ENCODE measurements at places on chromosomes 6 and 20. TPM values are rescaled to one million over a fixed set of nuclear protein-coding genes. Genes with fewer than 3 reads are reported as not detected.

Gene ENPP4
- total RNA-seq, result 3.1 TPM

Gene RIN2
- 51.3 TPM for total RNA-seq

Gene SLC22A2
- total RNA-seq, result not detected

Gene NKX2-2
- total RNA-seq, result not detected

Gene TDRD6
- total RNA-seq, result 0.92 TPM

Gene CCN5
- total RNA-seq, result 48.2 TPM

Gene C20orf202
- total RNA-seq, result 0.18 TPM

DNA sequence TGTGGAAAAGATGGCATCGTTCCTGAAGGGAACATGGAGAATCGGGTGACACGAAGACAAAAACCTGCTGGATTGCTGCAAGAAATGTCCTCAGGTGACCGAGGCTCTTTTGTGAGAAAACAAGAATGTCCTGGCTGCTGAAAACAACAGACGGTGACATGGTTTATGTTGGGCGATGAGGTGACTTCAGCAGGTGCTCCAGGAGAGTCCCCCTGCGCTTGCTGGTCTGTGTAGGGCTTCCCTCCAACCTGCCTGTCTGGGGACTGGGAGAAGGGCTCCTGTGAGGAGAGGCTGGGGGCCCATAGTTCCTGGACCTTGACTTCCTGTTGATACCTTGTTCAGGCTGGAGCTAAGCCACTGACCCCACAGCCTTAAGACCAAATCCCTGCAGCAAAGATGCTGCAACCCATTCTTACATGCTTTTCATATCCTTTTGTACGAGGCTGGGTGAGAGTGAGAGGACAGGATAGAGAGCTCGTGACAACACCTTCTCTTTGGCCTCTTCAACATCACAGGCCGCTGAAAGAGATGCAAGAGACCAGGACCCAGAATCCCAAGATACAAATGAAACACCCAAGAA, 134.8 kb downstream of the CD83 start:
- no peaks in the 10 kb centered on the region for H3K27me3 ChIP-seq
- no peak overlapping the region for H3K27ac ChIP-seq
- no peak for DNase-seq
- no peaks in the 10 kb centered on the region for H3K4me1 ChIP-seq
- H3K36me3 ChIP-seq, result no peaks in the 10 kb centered on the region

DNA sequence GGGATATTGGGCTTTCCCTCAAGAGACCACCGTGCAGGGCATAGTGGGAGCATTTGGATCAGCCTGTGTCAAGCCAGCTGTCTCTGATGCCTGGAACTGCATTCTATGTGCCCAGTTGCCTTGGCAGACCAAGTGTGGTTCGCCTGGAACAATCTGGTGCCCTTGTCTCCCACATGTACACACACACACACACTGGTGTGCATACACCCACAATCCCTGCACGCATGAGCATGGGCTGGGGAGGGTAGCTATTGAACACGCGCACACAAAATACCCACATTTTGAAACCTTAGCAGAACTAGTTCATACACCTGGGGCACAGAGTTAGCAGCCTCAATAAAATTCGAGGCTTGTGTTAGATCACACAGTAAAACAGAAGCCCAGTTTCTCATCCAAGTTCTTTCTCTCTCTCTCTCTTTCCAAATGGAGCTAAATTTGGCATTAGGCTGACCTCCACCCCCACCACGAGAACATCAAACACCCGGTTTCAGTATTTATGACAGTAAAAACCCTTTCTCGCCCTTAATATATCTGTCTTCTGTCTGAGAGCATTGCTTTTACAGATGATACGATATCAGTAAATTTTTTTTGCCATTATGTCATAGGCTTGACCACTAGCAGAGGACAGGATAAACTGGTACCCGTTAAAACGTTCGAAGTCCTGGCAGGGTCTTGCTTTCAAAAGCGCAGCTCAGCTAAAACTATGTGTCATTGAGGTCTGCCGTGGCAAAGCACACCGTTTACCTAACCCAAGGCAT, 18.2 kb upstream of the NFATC2 start:
- no peaks in the 10 kb centered on the region for H3K36me3 ChIP-seq
- H3K4me1 ChIP-seq, result peaks cover 11% of the 10 kb centered on the region
- H3K27ac ChIP-seq, result peak overlapping the region; percentile 10
- no peak for DNase-seq

- DNase-seq, result no peak
- H3K4me3 ChIP-seq, result no peak overlapping the region
Measured at GRCh38 chr6:148520109-148520841, 177.6 kb downstream of the SASH1 start.

- no peaks in the 10 kb centered on the region for H3K27me3 ChIP-seq
- H3K4me1 ChIP-seq, result peaks cover 2% of the 10 kb centered on the region
- no peak overlapping the region for H3K27ac ChIP-seq
- H3K36me3 ChIP-seq, result no peaks in the 10 kb centered on the region
Measured at GRCh38 chr6:125534430-125535263, 214.8 kb upstream of the HEY2 start.

DNA sequence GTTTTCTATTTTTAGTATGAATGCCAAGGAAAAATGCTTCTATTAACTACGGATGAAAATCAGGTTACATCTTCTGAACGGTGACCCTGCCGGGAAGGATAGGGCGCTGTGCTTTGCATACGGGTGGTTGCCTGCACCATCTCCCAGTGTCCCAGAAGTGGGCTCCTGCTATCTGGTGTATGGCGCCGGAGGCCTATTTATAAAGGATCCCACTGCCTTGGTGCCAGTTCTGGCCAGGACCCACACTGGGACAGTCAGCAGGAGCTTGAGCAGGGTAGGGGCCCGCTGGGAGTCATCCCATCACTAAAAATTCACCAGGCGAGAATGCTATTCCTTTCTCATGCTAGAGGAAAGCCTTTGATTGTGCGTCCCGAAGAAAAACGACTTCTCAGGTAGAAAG, 22.9 kb downstream of the TMEM242 start:
- no peaks in the 10 kb centered on the region for H3K4me1 ChIP-seq
- DNase-seq, result no peak
- H3K36me3 ChIP-seq, result no peaks in the 10 kb centered on the region

GRCh38 chr6:166872531-166873009, 83.8 kb downstream of the RNASET2 start:
- H3K4me1 ChIP-seq, result peaks cover 2% of the 10 kb centered on the region
- H3K4me3 ChIP-seq, result no peak overlapping the region
- DNase-seq, result no peak

DNA sequence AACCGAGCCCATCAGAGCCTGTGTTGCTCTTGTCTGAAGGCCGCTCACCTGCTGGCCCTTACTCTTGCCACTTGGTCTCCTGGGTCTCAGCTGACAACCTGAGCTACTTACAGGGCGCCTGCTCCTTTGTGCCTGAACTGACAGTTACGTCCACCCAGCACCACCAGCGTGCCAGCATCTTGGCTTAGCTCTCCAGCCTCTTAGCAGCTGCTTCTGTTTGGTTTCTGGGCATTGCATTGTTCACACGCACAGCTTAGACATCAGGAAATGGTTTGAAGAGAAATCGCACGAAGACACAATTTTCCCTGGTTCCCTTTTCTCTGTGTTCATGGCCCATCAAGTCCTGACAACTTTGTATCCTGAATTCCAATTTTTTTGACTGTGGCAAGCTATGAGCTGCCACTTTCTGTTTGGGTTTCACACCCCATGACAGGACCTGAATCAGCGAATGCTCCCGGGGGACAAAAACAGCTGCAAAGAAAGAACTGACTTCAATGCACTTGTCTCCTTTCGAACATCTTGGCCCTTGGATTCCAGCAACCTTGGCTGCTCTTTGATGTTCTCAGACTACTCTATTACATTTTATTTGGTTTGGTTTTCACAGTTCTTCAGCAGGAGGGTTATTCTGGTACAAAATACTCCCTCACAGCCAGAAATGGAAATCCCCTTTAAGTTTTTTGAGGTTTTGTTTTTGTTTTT, 45.2 kb upstream of the LY86 start:
- DNase-seq, result no peak
- peaks cover 6% of the 10 kb centered on the region for H3K4me1 ChIP-seq
- no peak overlapping the region for H3K27ac ChIP-seq
- H3K4me3 ChIP-seq, result no peak overlapping the region
- no peaks in the 10 kb centered on the region for H3K27me3 ChIP-seq

GRCh38 chr6:33664506-33665057, 43.5 kb downstream of the ITPR3 start:
- no peak overlapping the region for H3K27ac ChIP-seq
- H3K4me1 ChIP-seq, result no peaks in the 10 kb centered on the region
- H3K27me3 ChIP-seq, result no peaks in the 10 kb centered on the region
- no peak overlapping the region for H3K4me3 ChIP-seq
- no peaks in the 10 kb centered on the region for H3K36me3 ChIP-seq
- no peak for DNase-seq

GRCh38 chr20:17651129-17651759, 30.8 kb downstream of the RRBP1 start:
- peaks cover 30% of the 10 kb centered on the region for H3K4me1 ChIP-seq
- DNase-seq, result no peak
- H3K36me3 ChIP-seq, result no peaks in the 10 kb centered on the region
- H3K27ac ChIP-seq, result no peak overlapping the region
- no peaks in the 10 kb centered on the region for H3K27me3 ChIP-seq

- H3K36me3 ChIP-seq, result no peaks in the 10 kb centered on the region
- no peak overlapping the region for H3K4me3 ChIP-seq
- H3K4me1 ChIP-seq, result no peaks in the 10 kb centered on the region
- DNase-seq, result no peak
Measured at GRCh38 chr6:92110403-92110802, 1309.0 kb downstream of the EPHA7 start.

- no peak overlapping the region for H3K4me3 ChIP-seq
- no peak for DNase-seq
- H3K36me3 ChIP-seq, result no peaks in the 10 kb centered on the region
- H3K4me1 ChIP-seq, result peaks cover 6% of the 10 kb centered on the region
- H3K27me3 ChIP-seq, result no peaks in the 10 kb centered on the region
Measured at GRCh38 chr6:43627008-43627825, 1.8 kb downstream of the GTPBP2 start.

DNA sequence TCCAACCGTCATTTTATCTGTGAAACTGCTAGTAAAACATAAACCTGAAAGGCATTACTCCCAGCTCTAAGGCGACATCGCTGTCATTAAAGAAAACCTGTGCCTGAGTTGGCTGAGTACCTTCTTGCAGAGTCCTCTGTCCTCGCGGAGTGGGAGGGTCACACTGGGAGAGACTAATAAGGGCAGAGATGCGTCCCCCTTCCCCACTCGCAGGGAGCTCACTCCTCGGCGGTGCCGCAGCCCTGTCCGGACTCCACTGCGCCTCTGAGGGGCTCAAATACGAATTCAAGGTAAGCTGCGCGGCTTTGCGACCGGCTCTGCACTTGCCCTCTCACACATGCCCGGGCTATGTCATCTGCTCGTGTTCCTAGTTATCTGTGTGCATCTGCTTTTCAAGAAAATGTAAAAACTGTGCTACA, at the start of gene COL19A1:
Gene COL19A1 (plus strand): TSS at position 206 of the 419 bp plus-strand sequence. CDS start 13,012 bp downstream, outside the sequence.
- H3K27me3 ChIP-seq, result no peaks in the 10 kb centered on the region
- DNase-seq, result no peak
- no peaks in the 10 kb centered on the region for H3K36me3 ChIP-seq
- peak within 1 kb of the TSS; percentile 42 for H3K4me3 ChIP-seq

GRCh38 chr20:59925899-59926298, 7.5 kb downstream of the SYCP2 start:
- H3K4me1 ChIP-seq, result no peaks in the 10 kb centered on the region
- H3K36me3 ChIP-seq, result no peaks in the 10 kb centered on the region
- DNase-seq, result no peak
- H3K4me3 ChIP-seq, result no peak overlapping the region

GRCh38 chr6:125827788-125828320, 37.1 kb downstream of the NCOA7 start:
- DNase-seq, result no peak
- no peaks in the 10 kb centered on the region for H3K4me1 ChIP-seq
- H3K27me3 ChIP-seq, result no peaks in the 10 kb centered on the region
- H3K4me3 ChIP-seq, result no peak overlapping the region
- no peaks in the 10 kb centered on the region for H3K36me3 ChIP-seq
- H3K27ac ChIP-seq, result no peak overlapping the region

Data from ovary (tissue), 10 donors.